ENCODE measurements at places on chromosomes 3 and 15.
A peak's percentile ranks its signal among the peaks of the same experiment; 100 is the strongest.

DNA sequence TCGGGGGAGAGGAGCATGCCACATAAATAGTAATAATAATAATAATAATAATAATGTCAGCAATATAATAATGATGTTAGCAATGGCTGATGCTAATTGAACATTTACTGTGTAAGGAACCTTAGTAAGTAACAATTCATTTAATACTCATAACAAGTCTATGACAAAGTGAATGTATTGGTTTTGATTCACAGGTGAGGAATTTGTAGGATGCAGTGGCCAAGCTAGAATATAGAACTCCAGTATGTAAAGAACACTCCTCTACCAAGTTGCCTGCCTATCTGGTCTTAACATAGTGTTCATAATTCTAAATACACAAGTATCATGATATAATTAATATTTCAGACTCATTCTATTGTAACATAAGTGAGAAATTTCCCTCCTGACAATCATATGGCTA lies 1016.5 kb downstream of the ROBO1 start:
- no peak for DNase-seq

- DNase-seq, result no peak
Measured at GRCh38 chr3:13891492-13892073, 11.7 kb upstream of the WNT7A start.

DNA sequence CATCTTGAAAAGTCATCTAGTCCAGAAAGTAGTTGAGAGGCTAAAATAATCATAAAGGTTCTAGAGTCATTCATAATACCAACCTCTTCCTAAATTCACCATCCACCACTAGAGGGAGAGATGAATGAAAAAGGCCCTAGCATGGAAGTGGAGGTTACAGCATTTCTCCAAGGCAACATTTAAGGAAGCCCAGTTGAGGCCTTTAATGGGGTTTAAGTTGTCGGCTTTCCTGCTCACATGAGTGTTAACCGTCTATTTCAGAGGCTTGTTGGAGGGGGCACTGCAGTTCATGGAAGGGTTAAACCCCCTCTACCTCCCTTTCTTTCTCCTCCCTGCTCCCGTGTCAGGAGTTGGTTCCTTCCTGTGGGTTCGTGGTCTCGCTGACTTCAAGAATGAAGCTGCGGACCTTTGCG lies 3.8 kb upstream of the SLCO3A1 start:
- peak; percentile 13 for DNase-seq

DNA sequence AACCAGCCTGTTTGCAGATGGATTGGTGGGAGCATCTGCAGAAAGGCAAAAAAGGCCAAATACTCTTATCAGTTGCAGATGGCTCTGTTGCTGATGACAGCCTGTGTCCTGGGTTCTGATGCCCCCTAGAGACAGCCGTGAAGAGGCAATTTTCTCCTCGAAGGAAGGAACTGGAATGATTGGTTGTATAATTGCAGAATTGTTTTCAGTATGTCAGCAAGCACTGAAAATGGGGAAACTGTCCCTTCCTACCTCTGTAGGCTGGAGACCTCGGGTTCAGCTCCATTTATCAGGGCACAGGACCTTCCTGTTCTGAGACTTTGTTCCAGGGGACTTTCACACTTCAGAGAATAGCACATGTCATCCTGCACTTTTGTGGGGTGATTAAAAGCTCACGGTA lies 103.0 kb downstream of the PGPEP1L start:
- DNase-seq, result no peak

- DNase-seq, result no peak
Measured at GRCh38 chr3:49707113-49707480, 12.4 kb downstream of the AMIGO3 start.

- no peak for DNase-seq
Measured at GRCh38 chr3:42662037-42662812, 8.7 kb downstream of the ZBTB47 start.

All from AG09309 (cell line).